Renal cortical epithelial cell (primary cell): ENCODE measurements at places on chromosomes 11 and 22.
A peak's percentile ranks its signal among the peaks of the same experiment; 100 is the strongest.

- DNase-seq: peak; percentile 16
These were observed 15.4 kb downstream of the BAD start for GRCh38 chr11:64268893-64269539.

GRCh38 chr11:64318766-64319761, 1.1 kb downstream of the PRDX5 start:
- DNase-seq: no peak

DNA sequence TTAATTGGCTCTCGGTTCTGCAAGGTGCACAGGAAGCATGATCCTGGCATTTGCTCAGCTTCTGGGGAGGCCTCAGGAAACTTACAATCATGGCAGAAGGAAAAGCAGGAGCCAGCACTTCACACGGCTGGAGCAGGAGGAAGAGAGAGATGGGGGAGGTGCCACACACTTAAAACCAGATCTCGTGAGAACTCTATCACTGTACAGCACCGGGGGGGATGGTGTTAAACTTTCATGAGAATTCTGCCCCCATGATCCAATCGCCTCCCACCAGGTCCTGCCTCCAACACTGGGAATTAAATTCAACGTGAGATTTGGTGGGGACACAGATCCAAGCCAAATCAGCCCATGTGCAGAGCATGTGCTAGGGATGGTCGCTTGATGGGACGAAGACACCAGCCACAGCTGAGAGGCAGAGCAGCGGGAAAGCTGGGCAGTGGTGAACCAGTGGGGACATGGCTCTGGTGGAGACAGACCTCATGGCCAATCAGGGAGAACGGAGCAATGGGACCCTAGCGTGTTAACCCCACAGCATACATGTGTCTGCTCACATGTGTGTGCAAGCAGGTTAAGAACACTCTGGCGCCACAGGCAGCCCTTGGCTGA, 6.2 kb downstream of the TANGO2 start:
- no peak for DNase-seq

DNA sequence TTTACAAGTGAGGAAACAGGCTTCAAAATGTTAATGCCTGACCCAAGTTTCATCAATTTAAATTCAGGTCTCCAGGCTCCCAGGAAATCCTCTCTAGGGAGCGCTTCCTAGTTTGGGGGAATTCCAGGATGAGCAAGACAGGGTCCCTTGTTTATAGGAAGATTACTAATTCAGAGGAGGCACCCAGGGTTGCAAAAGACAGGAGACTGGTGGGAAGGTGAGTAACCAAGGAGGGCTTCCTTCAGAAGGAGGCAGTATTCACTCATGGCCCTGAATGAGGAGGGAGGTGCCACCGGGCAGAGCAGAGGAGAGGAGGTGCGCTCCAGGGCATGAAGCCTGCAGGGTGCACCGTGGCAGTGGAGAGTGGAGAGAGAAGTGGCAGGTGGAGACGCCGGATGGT, 1.6 kb downstream of the TMEM132A start:
- DNase-seq: peak; percentile 78

DNA sequence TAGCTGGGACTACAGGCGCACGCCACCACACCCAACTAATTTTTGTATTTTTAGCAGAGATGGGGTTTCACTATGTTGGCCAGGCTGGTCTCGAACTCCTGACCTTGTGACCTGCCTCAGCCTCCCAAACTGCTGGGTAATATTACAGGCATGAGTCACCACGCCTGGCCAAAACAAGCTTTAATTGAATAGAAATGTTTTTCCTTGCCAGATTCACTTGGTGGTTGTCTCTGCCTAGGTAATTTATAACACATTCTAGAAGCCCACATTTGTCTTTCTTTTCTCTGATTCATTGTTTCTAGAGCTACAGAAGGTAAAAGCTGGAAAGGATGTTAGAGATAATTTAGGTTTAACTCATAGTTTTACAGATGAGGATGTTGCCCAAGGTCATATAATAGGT, 41.3 kb downstream of the CECR2 start:
- DNase-seq: peak; percentile 16

GRCh38 chr11:67265633-67266448, 432 bp upstream of the GRK2 start:
- no peak for DNase-seq

DNA sequence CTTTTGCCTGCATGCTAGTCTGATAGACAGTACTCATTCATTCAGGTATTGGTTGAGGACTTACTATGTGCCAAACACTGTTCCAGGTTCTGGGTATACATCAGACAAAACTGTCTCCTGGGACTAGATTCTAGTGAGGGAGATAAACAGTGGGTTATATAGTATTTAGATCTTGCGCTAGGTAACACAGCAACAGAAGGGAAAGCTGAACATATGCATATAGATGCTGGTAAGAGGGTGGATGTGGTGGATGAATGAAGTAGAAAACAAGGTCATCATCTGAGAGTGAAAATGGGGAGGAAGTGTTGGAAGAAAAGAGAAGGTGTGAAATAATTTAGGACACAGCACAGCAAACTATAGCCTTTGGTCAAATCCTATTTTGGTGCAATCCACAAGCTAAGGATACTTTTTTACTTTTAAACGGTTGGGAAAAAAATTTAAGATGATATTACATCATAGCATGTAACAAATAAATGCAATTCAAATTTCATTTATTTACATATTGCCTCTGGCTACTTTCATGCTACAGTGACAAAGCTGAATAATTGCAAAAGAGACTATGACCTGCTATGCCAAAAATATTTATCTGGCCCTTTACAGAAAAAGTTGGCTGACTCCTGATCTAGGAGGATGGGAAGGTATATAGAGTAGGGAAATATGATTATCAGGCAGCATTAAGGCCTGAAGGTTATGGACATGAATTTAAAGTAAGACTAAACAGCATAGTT, 7.1 kb upstream of the TMEM9B start:
- no peak for DNase-seq

- DNase-seq: peak; percentile 89
These were observed 31.0 kb downstream of the TMPRSS5 start for GRCh38 chr11:113675003-113675561.

GRCh38 chr11:65764434-65764833, 16.3 kb downstream of the AP5B1 start:
- DNase-seq: peak; percentile 53

GRCh38 chr22:39223091-39223710, 21.6 kb downstream of the PDGFB start:
- DNase-seq: no peak

DNA sequence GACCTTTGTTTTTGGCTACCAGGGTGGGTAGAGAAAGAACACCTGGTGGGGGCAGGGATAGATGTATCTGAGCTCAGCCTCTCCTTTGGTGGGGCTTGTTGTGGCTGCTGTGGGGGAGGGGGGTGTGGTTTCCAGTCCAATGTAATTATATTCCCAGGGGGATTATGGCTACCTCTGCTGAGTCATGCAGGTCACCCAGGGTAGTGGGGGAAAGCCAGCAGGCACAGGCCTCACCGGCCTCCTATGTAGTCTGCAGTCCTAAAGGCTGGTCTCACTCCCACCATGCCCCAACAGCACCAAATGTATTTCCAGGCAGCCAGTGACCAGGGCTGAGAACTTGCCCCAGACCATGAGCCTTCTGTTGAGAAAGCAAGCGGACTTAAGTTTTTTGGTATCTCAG, 119.6 kb downstream of the DYNC2H1 start:
- no peak for DNase-seq

- DNase-seq: no peak
These were observed 40.1 kb downstream of the SLC35F2 start for GRCh38 chr11:107818491-107818890.

DNA sequence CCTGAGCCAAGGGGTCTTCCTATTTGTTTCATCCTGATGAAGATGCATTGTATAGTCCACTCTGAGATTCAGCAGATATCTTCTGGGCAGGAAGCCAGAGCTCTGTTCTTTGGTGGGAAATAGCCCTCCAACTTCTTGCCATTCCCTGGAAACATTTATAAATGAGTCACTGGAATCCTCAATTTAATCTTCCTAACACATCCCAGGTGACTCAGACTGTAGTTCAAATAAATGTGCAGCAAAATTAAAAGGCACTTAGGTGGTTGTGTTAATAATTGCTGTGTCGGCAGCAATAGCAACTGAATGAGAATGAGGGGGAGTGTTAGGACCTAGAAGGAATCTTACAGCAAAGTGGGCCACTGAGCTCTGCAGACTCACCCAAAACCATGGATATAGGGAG, 108.6 kb downstream of the INSC start:
- peak; percentile 96 for DNase-seq

DNA sequence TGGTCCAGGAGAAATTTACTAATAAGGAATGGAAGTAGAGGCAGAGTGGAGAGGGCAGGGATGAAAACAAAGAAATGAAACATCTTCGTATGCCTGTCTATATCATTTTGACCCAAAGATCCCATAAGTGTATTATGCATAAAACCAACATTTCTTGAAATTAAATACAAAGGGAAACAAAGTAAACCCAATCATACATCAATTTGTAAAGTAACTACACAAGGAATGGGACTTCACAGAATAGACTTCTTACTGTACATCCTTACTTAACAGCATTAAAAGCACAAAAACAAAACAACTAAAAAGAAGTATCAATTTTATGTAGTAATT, 253.6 kb upstream of the CCDC179 start:
- no peak for DNase-seq

DNA sequence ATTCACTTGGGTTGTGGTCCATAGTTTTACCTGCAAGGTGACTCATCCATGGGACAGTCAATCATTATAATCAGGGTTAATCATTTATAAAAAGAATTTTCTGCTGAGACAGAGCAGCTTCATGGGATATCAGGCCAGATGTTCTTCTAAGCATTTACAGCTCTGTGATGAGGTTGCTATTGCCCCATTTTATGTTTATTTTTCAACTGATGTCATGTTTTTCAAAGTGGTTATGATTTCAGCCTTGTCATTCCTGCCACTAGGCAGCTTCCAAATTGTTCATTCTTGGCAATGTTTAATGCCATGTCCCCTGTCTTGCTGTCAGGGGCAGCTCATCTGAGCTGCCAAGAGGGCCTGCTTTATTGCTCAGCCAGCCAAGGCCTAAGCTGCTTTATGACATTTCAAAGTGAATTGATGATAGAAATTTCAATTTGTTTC, 35.9 kb upstream of the ZBED5 start:
- peak; percentile 74 for DNase-seq

DNA sequence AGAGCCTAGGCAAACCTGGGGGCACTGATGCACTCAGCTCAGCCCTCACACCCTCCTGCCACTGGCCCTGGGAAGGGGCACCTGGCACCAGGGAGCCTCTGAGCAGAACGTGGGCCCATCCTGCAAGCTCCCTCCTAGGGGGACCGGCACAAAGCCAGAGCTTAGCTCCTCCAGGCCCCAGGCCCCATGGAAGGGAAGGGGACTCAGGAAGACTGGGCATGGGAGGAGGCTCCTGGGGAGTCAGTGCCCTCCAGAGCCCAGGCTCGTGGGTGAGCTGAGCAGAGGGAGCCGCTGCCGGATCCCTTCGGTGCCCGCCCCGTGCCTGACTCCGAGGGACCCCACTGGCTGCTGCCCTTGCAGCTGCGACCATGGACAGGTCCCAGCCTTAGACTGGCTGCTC, 28.5 kb downstream of the ADA2 start:
- no peak for DNase-seq

- no peak for DNase-seq
These were observed 25.3 kb downstream of the MB start for GRCh38 chr22:35591714-35592417.

- DNase-seq: peak; percentile 1
These were observed 47.1 kb upstream of the SYT13 start for GRCh38 chr11:45333001-45333971.

DNA sequence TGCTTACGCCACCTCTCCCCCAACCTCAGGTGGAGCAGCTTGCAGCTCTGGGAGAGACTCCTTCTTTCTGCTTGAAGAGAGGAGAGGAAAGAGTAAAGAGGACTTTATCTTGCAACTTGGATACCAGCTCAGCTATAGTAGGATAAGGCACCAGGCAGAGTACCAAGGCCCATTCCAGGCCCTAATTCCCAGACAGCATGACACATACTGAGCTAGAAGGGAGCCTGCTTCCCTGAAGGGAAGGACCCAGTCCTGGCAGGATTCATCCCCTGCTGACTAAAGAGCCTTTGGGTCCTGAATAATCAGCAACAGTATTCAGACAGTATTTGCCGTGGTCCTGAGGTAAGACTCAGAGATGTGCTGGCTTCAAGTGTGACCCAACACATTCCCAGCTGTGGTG, 41.4 kb downstream of the PPME1 start:
- DNase-seq: no peak
